ENCODE measurements at places on chromosomes 3 and 15.

DNA sequence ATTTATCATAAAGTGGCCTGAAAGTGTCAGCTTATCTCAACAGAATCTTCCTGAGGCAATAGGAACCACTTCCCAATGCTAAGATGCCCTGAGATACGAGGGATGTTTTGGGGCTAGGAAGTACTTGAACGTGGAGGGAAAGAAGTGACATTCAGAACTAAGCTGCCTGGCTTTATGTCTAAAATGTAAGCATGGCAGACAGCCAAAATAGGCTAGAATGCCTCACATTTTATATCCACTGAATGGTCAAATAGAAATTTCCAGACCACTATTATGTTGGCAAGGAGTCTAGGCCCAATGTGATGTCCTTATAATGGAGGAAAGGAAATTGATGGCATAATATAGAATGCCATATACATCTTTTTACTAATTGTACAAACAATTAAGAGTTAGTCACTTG lies 154.9 kb downstream of the PEX5L start:
- no peak for DNase-seq

GRCh38 chr3:49339581-49339940 lies 292 bp downstream of the USP4 start:
- peak; percentile 34 for DNase-seq

DNA sequence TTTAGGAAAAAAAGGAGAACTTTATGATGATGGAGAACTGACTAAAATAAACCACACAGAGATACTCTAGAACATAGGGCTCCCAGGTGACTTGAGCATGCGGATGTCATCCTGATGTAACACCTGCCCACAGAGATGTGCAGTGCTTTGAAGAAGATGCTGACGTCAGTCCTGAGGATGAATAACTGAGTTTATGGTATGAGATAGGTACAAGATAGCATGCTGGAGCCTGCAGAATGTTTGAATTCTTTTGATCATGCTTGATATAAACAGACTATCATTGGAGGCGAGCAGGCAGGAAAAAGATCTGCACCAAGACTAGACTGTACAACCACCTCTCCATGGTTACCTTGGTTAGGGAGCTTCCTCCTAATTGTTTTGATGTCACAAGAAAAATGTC lies 12.4 kb downstream of the CCR4 start:
- DNase-seq, result no peak

DNA sequence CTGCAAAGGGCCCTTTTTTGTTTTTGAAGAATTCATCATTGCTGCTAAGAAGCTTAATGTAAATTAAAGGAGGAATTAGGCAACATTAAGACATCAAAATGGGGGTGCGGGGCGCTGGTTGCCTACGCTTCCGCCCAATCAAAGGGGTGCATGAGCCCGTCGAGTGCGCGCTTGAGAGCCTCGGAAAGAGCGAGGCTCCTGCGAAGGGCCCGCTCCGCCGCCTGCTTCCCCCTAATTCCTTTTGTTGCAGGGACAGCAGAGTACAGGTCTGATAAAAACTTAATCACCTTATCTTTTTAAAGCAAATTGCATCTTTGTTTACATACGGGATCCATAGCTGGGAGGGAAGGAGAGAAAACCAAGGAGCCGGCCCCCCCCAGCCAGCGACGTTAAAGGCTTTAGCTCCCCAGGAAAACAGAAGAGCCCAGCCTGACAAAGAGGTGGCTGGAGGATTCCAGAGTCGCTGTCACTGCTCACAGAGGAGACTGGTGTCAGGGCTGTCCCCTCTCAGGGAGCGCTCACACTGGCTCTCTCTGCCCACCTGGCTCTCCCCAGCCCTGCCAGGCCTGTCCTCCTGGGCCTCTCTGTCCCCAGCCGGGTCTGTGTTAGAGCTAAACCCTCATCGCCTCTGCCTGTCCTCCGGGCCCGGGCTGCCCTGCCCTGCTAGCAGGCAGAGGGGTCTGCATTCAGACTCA lies 67.3 kb downstream of the DNAJB8 start:
- no peak for DNase-seq

DNA sequence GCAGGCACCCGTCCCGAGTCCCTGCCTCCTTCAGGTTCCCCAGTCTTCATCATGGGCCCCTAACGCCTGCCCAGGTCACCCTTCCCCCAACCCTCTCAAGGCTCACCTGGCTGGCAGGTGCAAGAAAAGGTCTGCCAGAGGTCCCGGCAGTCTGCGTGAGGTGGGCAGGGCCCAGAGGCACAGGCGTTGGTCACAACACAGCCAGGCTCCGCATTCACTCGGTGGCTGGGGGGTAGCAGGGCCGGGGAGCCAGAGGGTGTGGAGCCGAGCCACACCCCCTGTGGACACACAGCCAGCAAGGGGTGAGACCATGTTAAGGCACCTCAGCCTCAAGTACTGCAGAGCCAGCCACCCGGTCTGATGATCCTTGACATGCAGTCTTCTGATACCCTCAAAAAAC lies 10.9 kb downstream of the CELSR3 start:
- DNase-seq, result no peak

Measured in activated naive CD4-positive, alpha-beta T cell treated with anti-CD3 and anti-CD28 coated beads, Interleukin-2, amount 50 U/mL, for 16 hours (primary cell).